GM18507 (cell line): ENCODE measurements at places on chromosomes 1 and 21.

DNA sequence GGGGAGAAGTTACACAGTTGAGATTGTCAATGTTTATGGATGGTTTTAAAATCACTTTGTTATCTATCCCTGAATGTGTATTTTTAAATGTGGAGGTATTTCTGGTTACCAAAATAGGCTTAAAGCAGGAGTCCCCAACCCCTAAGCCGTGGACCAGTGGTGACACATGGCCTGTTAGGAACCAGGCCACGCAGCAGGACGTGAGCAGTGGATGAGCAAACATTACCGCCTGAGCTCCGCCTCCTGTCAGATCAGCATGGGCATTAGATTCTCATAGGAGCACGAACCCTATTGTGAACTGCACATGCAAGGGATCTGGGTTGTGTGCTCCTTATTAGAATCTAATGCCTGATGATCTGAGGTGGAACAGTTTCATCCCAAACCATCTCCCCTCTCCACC, 151.6 kb downstream of the GALNT2 start:
- DNase-seq: no peak

DNA sequence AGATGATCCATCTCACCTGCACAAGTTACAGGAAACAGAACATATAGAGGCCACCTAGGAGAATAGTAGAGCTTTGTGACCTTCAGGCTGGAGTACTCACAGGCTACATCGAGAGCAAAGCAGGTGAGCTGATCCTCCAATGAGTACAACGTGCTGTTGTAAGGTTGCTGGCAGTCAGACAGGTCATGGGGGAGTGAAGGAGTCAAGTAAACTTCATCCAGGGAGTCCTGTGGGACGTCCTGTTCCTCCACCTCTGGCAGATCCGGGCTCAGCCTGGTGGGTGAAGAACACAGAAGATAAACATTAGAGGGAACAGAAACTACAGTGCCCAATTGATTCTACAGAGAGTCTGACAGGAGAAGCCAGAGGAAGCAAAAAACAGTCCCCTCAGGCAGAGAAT, 62.5 kb downstream of the PRKAB2 start:
- no peak for DNase-seq

DNA sequence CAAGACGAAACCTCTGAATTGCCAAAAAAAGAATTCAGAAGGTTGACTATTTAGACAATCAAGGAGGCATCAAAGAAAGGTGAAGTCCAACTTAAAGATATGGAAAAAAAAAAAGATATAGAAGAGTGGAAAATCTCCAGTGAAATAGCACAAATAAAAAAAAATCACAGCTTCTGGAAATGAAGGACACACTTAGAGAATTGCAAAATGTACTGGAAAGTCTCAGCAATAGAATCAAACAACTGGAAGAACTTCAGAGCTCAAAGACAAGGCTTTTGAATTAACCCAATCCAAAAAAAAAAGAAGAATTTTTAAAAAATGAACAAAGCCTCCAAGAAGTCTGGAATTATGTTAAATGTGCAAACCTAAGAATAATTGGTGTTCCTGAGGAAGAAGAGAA, 31.8 kb downstream of the CD2 start:
- DNase-seq: no peak

GRCh38 chr1:221823561-221823960, 81.7 kb upstream of the DUSP10 start:
- no peak for DNase-seq

GRCh38 chr1:2446394-2446793, 29.7 kb upstream of the PLCH2 start:
- DNase-seq: no peak

- no peak for DNase-seq
Observed at GRCh38 chr1:14788080-14788479, 189.6 kb downstream of the KAZN start.

- DNase-seq: no peak
Observed at GRCh38 chr1:101382135-101382534, 145.3 kb downstream of the S1PR1 start.

DNA sequence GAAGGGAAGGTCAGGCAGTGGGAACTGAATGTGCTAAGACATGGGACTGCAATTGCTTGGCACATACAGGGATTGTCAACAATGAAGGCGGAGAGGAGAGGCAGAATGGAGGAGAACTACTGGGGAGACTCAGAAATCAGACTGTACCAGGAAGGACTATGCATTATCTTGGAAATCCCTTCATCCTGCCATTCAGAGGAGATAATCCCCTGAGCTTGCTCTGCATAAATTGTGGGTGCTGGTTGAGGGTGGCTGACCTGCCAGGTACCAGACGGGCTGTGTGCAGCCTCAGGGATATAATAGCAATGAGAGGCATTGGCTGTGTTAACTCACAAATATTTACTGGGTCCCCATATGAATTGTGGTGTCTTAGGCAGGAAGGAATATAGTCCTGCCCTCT, 5.0 kb upstream of the TRABD2B start:
- DNase-seq: no peak

- DNase-seq: no peak
Observed at GRCh38 chr1:70499695-70500094, 88.6 kb downstream of the CTH start.

DNA sequence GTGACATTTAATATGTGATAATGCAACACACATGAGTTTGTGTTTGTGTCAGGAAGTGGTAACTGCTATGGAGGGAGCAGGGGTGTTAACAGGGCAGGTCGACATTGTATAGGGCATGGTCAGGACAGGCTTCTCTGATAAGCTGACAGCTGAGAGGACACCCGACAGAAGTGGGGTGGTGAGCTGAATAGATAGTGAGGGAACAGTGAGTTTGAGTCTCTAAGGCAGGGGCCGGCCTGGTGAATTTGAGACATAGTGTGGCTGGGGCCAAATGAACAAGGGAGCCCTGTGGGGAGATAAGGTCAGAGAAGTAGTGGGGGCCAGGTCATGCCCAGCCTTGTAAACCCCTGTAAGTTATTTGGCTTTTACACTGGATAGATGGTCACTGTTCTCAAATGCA, 217.4 kb upstream of the KIAA0040 start:
- DNase-seq: no peak

DNA sequence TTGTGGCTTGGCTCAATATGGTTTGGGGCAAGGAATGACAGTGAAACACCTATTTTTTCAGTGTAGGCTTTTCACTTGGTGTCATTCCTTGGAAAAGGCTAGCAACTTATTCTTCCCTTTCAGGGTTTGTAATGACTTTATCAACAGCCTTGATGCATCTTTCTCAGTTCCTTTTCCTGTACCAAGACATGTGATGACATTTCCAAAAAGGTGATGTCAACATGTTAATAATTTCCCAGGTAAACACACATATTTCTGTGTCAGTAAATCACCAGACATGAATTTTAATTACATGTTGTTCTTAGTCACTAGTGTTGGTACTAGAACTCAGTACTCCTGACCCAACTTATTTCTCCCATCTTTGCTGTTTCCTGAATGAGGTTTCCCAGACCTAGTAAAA, 37.8 kb upstream of the RRP15 start:
- DNase-seq: no peak

DNA sequence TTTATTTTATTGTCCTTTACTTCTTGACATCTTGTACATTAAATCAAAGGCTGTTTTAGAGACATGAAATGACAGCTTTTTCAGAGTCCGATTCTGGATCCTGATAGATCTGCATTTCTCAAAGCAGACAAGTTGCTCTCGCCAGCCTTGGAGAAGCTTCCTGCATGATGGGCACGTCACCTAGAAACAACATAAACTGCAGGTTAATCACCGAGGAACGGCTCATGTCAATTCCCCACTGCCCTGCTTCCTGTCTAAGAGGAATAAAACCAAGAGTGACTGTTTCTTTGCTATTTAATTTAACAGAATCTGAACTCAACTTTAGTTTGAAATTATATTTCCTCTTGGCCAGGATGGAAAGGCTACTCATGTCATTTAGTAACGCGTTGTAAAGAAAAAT, 77.0 kb downstream of the RWDD3 start:
- DNase-seq: no peak

DNA sequence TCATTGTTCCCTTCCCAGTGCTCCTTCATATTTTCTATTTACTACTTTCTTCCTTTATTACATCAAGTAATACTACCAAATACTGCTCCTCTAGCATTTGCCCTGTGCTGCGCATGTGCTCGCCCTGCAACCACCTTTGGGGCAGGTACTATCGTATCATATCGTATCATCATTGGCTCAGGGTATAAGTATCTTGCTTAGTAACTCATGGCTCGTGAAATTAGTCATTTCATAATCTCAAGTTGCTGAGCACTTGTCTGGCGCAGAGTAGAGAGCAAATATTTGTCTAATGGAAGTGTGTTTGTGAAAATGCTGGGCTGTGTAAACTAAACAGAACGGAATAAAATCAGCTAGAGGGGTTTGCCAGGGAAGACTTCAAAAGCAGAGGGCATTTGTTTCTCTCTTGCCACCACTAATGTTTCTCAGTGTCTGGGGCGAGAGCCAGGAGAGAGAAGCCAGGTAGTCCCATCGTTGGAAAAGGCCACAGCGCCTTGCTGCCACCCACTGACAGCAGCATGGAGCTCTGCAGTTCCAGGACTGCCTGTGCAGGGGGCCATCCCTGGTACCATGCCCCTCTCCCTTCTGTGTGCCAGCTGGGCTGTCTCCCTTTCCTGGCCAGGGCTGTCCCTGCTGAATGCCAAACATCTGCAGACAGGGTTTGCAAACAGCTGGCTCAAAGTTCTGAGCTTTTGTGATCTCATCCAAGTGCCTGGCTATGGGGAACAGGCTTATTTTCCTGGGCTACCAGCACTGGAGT, 20.0 kb upstream of the CPT2 start:
- DNase-seq: no peak

GRCh38 chr1:167099851-167100250, 6.0 kb downstream of the STYXL2 start:
- DNase-seq: no peak

DNA sequence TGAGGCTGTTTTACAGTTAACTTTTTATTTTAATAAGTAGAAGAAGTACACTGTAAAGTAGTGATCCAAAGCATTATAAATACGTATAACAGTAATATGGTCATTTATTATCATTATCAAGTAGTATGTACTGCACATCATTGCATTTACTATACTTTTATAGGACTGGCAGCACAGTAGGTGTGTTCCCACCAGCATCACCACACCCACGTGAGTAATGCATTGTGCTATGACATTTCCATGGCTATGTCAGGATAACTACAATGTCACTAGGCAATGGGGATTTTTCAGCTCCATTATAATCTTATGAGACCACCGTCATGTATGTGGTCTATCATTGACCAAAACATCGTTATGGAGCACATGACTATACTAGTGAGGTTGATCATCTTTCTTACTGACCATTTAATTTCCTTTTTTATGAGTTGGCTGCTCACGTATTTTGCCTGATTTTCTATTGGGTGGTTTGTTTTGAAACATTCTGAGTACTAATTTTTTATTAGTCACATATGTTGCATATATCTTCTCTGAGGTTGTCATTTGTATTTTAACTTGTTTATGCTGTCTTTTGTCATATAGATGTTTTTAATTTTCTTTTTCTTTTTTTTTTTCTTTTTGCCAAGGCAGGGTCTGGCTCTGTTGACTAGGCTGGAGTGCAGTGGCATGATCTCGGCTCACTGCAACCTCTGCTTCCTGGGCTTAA, 25.3 kb upstream of the SHCBP1L start:
- DNase-seq: no peak

DNA sequence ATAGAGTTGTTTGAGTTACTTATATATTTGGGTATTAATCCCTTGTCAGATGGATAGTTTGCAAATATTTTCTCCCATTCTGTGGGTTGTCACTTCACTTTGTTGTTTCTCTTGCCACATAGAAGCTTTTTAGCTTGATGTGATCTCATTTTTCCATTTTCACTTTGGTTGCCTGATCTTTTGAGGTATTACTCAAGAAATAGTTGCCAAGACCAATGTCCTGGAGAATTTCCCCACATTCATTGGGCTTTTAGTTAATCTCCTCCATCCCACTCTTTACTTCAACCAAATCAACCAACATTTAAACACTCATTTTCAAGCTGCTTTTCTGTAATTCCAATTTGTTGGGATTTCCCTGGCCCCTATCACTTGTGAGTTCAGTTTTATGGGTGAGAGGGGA, 69.0 kb downstream of the LEPR start:
- no peak for DNase-seq

- DNase-seq: no peak
Observed at GRCh38 chr1:188822248-188822647, 1655.4 kb downstream of the BRINP3 start.

GRCh38 chr1:210677533-210677932, 348.8 kb downstream of the HHAT start:
- DNase-seq: no peak

- DNase-seq: no peak
Observed at GRCh38 chr1:89001510-89001909, 9.1 kb upstream of the KYAT3 start.

DNA sequence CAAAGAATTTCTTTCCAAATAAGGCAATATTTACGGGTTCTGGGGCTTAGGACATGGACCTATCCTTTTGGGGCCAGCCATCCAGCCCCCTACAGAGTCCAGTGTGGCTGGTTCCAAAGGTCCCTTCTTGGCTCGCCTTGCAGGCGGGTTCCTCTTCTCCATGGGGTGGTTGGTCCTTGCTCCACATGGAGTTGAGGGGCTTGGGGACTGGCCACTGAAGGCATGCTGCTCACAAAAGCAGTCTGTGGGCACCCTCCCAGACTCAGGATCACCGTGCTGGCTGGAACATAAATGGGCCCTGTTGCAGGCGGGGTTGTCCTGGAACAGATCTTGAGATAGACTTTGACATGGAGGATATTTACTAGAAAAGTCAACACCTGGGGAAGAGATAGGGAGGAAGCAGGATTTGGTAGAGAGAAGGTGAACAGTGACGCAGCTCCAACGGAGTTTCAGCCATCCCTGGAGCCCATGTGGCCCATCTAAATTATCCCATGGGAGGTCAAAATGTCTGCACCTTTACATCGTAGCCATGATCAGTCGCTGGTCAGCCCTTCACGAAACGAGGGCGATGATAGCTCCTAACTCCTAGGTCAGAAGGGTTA, 39.1 kb upstream of the LRP8 start:
- DNase-seq: no peak

- no peak for DNase-seq
Observed at GRCh38 chr1:117630423-117630998, 24.7 kb downstream of the TENT5C start.

DNA sequence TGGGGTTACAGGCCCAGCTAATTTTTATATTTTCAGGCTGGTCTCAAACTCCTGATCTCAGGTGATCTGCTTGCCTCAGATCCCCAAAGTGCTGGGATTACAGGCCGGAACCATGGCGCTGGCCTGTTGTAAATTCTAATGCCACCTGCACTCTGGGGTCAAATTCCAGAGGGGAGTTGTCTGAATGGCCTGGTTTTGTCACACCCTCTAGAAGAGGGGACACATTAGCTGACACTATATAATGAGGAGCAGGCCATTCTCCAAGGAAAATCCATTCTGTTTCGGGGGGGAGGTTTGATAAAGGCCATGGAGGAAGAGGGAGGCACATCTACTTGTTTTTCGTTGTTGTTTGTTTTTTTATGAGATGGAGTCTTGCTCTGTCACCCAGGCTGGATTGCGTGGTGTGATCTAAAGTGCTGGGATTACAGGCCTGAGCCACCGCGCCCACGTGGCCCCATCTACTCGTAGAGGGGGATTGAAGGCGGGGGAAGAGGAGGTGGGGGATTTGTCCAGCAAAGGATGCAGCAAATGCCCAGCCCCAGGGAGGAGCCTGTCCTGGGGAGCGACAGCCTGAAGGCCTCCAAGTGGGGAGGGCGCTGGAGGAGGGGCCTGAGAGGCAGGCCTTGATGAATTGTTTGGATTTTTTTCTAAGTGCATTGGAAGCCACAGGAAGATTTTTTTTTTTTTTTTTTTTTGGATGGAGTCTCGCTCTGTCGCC, 78.4 kb upstream of the SLC45A1 start:
- no peak for DNase-seq
